ENCODE measurements at places on chromosomes 2 and 18. TPM values are rescaled to one million over a fixed set of nuclear protein-coding genes. Genes with fewer than 3 reads are reported as not detected.

CREG2 gene
- total RNA-seq, result 5.2 TPM

TMEM163 gene
- total RNA-seq, result not detected

SERPINB3 gene
- total RNA-seq, result not detected

PLEK gene
- under 0.01 TPM for total RNA-seq

NOL4 gene
- not detected for total RNA-seq

CAPN13 gene
- not detected for total RNA-seq

ITGB6 gene
- not detected for total RNA-seq

ADCYAP1 gene
- not detected for total RNA-seq

Measured in uterine smooth muscle cell (primary cell).